Fibroblast of the conjunctiva (primary cell): ENCODE measurements at places on chromosomes 2 and 18.

GRCh38 chr2:3151153-3151918 lies 226.3 kb downstream of the EIPR1 start:
- no peak for DNase-seq

- DNase-seq = no peak
Measured at GRCh38 chr2:42055573-42056514, 8.0 kb downstream of the PKDCC start.

GRCh38 chr2:143452817-143453451 lies 323.7 kb downstream of the ARHGAP15 start:
- no peak for DNase-seq

GRCh38 chr18:56433919-56434318 lies 204.5 kb downstream of the TXNL1 start:
- DNase-seq = no peak

GRCh38 chr2:240463866-240464481 lies 28.5 kb downstream of the GPC1 start:
- no peak for DNase-seq

DNA sequence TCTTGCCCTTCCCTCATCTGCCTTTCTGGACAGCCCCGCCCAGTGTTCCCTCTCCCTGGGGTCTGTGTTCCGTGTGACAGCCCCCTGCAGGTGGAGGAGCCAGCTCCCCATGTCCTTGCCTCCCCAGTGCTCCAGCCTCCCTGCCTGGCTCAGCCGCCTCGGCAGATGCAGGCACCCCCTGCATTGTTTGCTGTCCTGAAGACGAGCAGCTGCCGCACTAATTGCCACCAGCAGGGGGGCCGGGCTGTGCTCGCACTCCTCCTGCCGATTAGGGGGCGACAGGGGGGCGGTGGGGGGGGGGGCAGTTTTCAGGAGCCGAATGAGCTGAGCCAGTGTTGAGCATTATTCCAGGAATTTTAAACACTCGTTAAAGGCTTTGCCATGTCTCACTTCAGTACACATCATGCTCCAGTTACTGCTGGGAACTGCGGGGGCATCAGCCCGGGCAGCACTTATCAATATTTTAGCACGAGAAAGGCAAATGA lies 23.3 kb downstream of the SIX3 start:
- DNase-seq = no peak

- no peak for DNase-seq
Measured at GRCh38 chr2:221390878-221391277, 181.2 kb downstream of the EPHA4 start.

DNA sequence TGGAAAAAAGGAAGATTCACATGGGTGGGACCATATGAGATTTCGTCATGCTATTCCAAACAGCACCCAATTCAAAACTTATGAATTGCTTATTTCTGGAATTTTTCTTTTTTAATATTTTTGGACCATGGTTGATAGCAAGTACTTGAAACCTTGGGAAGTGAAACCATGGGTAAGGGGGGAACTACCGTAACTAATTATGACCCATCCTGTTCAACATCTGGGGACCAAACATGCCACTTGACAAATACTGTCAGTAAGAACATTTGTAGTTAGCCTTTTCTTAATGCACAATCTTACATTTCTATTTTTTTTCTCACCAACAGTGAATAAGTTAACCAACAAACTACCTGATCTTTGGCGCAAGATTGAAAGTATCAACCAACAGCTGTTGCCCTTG lies 105.7 kb upstream of the TTC39C start:
- no peak for DNase-seq

DNA sequence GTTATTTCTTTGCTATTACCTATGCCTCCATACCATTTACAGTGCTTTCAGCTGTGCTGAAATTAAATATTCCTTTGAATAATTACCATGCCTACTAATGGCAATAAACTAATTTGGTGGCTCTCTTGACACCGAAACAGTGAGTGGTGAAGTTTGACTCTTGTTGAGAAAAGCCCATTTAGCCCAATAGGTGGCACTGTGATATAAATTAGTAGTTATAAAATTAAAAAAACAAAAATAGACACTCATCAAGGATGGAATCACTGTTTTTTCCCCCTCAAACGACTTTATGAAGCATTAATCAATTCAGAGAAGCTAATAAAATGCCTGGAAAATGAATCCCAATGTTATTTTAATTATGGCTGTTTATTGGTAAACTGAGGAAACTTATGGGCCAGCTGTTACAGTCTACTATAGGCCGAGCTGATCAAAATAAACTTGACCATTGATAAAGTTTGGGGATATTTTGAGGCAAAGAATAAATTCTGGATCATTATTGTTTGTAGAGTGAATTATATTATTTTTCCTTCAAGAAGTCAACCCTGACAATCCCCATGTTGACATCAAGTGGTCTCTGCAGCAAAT lies 339.6 kb downstream of the TRIB2 start:
- no peak for DNase-seq

DNA sequence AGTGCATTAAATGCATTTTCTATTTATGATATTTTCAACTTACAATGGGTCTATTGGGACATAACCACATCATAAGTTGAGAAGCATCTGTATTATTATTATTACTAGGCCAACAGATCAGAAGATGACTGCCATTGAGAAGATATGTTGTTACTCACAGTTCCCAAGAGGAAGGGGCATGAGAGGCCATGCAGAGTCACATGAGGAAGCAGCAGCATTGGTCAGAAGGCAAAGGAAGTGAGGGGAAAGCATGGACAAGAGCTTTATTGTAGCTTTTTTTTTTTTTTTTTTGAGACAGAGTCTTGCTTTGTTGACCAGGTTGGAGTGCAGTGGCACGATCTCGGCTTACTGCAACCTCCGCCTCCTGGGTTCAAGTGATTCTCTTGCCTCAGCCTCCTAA lies 66.2 kb upstream of the LCLAT1 start:
- DNase-seq = no peak

DNA sequence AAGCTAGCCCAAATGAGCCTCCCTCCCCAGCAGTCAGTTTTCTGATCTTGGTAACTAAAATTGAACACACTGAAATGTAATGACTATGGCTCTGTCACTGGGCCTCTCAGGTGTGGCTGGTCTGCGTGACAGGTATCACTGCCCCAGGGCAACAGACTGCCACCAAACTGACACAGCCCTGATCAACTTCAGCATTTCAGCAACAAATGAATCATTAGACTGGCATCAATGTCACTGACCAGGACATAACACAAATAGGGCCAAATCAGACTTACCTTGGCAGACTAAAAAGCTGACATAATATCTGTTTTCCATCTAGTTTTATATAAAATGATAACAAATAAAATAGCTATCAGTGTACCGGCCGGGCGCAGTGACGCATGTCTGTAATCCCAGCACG lies 290.8 kb upstream of the CHAC2 start:
- DNase-seq = no peak

- no peak for DNase-seq
Measured at GRCh38 chr2:42076357-42077225, 28.8 kb downstream of the PKDCC start.

GRCh38 chr18:55220523-55220922 lies 261.3 kb upstream of the CCDC68 start:
- DNase-seq = no peak

- DNase-seq = no peak
Measured at GRCh38 chr2:102765061-102765460, 3.2 kb downstream of the TMEM182 start.

DNA sequence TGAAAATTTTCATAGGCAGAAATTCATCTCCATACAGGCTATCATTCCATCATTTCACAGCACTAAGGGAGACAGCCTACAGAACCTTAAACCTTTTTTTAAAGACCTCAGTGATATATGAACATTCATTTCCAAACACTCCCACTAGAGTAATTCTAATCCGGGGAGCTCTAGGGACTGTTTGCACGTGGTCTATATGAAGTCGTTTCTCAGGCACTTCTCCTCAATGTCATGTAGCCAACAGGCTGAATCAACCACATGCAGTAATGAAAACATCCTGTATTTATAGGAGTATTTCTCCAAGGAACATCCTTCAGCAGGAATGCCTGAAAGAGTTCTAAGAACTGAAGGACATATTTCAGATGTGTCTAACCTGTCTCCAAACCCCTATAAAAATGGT lies 97.3 kb upstream of the CREB1 start:
- no peak for DNase-seq
